Stimulated activated CD8-positive, alpha-beta memory T cell treated with anti-CD3 and anti-CD28 coated beads, Interleukin-4, amount 100 ng/mL, for 24 hours (primary cell): ENCODE measurements at places on chromosomes 5 and 9.

- no peak for DNase-seq
These were observed 562.4 kb downstream of the EBF1 start for GRCh38 chr5:158537366-158537765.

DNA sequence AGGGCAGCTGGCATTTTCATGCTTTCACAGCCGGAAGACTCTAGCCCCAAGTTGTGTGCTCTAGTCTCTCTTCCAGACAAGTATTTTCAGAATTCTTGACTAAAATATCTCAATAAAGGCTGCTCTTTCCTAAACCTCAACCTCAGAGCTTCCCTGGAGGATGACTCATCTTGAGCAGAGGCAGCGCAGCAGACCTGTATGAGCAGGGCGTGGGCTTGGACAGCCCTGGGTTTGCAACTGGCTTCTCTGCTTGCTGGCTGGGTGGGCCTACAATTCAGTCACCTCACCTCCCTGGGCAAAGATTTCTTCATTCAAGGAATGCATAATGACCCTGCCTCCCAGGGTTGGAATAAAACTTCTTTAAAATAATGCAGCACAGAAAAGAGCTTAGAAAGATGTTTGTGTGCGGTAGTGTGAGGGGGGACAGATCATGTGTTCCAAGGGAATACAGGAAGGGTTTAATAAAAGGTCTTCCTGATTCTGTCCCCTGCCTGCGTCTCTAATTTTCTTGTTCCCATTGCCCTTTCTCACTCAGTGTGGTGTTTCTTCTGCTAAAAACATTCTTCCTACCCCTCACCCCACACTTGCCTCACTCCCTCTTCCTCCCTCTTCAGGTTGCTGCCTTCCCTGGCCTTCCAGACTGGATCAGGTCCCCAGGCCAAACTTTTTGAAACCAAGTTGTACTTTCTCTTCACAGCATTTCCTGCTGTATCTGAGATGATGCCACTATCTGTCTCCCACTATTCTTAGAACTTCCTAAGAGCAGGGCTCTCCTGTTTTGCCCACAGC lies 39.4 kb upstream of the MAP1B start:
- DNase-seq: no peak

GRCh38 chr5:2415678-2416077 lies 335.8 kb downstream of the IRX2 start:
- DNase-seq: no peak

GRCh38 chr9:123893831-123894460 lies 36.0 kb downstream of the DENND1A start:
- no peak for DNase-seq

DNA sequence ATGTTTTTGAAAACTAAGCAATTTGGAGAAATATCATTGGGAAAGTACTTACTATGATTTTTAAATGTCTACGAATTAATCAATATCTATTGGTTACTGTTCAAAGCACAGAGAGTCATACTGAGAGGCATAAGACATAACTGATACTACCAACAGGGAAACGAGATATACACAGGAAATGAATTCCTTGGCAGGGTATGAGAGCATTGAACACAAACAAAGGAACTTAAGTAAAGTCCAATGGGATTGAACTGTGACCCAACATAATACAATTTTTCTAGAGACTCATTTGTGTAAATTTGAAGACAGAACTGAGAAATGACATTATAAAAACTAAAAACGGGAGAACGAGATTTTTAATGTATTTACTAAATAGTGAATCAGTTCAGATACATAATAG lies 1.3 kb upstream of the ITGA1 start:
- no peak for DNase-seq
